HTR-8/SVneo (cell line): ENCODE measurements at places on chromosomes 1 and 21.

GRCh38 chr21:38646213-38646837 lies 148.0 kb upstream of the ERG start:
- DNase-seq: no peak

DNA sequence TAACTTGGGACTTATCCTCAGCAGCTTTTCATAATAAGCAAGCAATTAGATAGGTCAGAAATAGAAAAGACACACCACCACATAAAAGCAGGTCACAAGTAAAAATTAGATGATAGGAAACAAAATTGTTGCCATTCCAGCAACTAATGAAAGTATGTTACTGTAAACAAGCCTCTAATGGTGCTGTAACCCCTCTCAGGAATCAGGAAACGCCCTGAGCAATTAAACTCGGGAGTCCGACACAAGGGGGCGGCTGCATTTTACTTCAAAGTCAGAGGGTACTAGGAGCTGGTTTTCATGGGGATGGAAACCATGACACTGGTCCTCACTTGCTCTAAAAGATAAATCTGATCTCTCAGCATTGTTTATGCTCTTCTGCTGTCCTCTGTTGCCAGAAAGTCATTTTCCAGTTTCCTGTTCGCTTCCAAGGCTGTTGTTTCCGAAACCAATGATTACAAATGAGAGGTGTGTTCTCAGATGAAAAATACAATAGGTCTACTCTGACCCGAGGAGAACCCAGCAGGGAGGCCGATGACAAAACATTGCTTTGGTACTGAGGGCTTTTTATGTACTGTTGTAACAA lies 93.4 kb downstream of the TGFBR3 start:
- no peak for DNase-seq

- peak; percentile 62 for DNase-seq
These were observed 59.0 kb downstream of the ALPL start for GRCh38 chr1:21568006-21568746.

GRCh38 chr1:114153261-114154145 lies at the start of gene SYT6:
SYT6 (minus strand) TSS chr1:114153869; CDS start chr1:114153772, 97 bp downstream.
- DNase-seq: no peak

DNA sequence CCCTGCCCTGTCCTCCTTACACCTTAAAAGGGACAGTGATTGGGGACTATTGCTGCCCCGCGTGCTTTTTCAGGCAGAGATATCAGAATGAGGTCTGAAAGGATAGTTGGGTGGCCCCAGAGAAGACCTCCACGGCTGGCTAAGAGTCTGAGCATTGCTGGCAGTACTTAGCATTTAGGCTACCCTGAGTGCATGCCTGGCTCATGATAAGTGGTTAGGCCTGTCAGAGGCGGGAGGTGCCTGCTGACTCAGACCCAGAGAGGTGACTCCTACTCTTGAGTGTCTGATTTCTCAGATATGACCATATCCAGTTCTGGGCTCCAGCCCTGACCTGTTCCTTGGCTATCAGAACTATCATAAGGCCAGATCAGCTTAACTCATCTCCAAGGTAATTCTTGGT lies 213.7 kb downstream of the PBX1 start:
- peak; percentile 59 for DNase-seq
